ENCODE measurements at places on chromosomes 4 and X. TPM values are rescaled to one million over a fixed set of nuclear protein-coding genes. Genes with fewer than 3 reads are reported as not detected.

Gene CENPVL2
- not detected for total RNA-seq

DNA sequence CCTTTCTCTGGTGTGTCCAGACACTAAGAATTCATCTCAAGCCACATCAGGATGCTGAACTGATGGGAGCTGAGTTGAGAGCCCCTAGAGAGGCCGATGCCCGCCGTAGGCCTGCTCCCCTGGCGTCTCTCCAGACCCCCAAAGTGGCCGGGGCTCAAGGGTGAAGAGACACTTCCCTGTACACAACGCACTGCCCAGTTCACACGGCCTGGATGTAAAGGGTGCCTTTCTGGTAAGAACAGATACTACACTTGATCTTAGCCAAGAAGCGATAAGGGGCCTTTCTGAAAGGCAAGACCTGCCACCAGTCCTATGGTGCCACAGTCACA lies 5.1 kb upstream of the TREX2 start:
- DNase-seq, result no peak

- no peak for DNase-seq
Observed at GRCh38 chr4:169998981-169999380, 27.2 kb downstream of the MFAP3L start.

DNA sequence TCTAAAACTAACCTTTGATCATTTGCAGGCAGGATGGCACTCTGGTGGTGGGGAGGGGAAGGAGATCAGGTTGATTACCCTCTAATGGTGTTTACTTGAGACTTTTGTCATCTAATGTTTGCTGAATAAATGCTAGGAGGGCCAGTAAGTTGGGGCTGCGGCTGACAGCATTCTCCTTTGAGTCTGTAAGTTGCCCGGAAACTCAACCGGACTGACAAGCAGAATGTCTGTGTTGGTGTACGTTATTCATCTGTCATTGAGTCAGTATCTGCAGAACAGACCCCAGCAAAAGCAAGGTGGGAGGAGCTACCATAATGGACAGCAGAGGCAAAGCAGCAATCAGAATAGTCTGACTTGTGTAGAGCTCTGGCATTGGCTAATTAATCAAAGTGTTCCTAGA lies 1210.6 kb upstream of the PABPC4L start:
- no peak for DNase-seq

DNA sequence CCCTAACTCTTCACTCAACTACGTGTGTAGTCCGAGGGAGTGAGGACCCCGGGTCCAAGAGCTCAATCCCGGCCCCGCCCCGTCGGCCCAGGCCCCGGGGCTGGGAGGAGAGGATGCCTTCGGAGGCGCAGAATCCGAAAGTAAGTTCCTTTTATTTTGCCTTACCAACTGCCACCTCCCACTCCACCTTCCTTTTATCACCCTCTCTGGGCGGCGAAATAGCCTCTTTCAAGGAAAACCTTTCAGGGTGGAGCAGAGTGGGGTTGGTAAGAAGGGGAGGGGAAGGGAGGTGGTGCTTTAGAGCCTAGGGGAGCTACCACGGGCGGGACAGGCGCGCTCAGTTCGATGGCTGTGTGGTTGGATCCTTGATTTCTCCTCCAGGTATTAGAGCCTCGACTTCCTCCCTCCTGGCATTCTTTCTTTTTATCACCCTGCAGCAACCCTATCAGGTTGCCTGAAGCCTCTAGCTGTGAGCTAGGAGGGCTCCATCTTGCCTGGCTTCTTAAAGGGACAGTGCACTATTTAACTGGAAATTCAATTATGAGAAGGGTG lies 191.2 kb downstream of the RRAGB start:
- no peak for DNase-seq

GRCh38 chr4:7877176-7877575 lies 62.5 kb downstream of the AFAP1 start:
- DNase-seq, result no peak

GRCh38 chr4:36740796-36741310 lies 459.4 kb downstream of the DTHD1 start:
- no peak for DNase-seq

DNA sequence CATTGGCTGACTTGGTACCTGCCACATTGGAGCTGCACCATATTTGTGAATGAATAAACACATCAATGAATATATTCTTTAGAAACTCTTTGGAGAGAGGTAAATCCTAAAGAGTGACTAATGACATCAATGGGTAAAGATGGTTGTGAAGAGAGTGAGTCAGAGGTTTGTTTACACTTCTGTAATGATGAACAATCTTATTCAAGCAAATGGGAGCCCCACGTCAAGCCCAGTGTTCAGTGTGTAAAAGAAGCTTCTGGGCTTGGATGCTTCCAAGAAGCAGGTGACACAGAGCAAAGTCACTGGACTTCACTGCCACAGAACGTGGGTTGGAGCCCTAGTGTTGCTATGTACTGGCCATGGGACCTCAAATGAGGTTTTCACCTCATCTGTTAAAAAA lies 319.0 kb downstream of the STK32B start:
- no peak for DNase-seq

Gene GABRB1
- total RNA-seq, result not detected

- DNase-seq, result no peak
Observed at GRCh38 chrX:133999031-133999705, 13.8 kb upstream of the GPC3 start.

Gene OTUD4
- 53.6 TPM for total RNA-seq
